Left ventricle myocardium inferior (tissue), 1 donor: ENCODE measurements at places on chromosomes 2 and 18.
A peak's percentile ranks its signal among the peaks of the same experiment; 100 is the strongest.

DNA sequence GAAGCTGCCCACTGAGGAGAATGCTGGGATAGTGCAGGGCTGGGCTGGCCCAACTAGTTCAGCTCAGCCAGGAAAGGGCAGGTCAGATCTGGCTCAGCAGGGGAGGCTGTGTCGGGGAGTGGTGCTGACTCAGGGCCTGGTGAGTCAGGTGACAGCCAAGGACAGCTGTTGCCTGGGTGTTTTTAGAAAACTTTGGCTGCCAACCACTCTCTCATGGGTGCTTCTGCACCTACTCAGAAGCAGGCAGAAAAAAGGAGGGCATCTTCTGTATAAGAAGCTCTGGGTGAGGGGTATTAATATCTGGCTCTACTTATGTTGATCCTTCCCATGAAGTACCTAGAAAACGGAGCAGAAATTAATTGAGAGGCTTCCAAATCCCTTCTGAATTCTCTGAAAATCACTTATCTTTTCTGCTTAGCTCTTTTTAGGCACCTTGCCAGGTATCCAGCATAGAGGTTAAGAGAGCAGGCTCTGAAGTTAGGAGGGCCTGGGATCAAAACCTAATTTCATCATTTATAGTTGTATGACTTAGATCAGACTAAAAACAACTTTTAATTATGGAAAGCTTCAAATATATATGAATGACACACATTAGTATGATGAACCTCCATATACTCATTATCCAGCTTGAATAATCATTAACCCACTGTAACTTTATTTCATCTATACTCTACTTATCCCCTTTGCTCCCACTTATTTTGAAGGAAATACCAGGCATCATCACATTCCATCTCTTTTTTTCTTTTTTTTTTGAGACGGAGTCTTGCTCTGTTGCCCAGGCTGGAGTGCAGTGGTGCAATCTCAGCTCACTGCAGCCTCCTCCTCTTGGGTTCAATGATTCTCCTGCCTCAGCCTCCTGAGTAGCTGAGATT, 15.5 kb upstream of the RAB10 start:
- peak; percentile 71 for DNase-seq

DNA sequence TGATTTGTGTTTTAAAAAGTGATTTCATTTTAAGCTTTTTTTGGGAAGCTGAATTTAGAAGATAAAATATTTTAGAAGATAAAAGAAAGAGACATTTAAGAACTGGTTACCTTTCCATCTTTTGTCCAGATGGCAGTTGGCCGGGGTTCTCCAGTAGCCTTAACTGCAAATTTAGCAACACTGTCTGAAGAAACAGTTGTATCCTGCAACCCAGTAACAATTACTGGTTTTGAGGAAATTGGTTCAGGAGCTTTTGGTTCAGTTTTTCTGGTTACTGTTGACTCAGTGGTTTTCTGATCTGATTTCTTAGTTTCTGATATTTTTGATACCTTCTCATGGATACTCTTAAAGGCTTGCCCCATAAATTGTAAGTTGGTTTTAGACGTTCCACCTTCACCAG, 49.9 kb downstream of the PLEKHA3 start:
- DNase-seq: no peak

DNA sequence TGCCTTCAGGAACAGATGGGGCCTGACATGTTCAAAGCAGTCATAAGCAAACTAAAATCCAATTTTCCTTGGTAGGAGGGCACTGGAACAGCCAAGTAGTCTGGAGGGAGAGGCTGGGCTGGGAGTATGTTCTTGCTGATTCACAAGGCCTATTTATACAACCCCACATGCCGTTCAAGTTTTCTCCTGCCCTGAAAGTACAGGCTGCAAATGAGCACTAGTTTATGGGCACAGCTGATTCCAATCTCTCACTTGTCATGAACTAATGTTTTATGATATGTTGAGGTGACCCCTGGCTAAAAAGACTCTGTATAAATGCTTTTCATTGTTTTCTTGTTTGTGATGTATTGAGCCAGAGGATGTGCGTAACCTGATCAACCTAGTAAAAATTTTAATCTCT, 183.4 kb upstream of the SRD5A2 start:
- no peak for DNase-seq

GRCh38 chr2:138028538-138028937, 64.3 kb downstream of the HNMT start:
- DNase-seq: no peak

DNA sequence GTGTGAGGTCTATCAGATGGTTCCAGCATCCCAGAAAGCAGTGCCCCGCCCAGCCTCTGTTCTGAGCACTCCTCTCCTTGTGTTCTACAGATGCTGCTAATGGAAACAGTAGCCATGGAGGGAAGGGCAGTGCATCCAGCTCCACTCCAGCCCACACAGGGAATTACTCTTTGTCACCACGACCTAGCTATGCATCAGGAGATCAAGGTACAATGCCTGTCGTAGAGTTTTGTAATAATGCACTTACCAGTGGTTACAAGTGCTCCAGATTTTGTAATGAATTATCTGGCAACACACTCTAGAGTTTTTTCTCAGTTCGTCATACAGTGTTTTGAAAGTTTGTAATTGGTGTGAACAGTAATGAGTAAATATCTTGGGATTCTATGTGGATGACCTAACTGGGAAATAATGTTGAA, 161.1 kb downstream of the ESCO1 start:
- DNase-seq: no peak

DNA sequence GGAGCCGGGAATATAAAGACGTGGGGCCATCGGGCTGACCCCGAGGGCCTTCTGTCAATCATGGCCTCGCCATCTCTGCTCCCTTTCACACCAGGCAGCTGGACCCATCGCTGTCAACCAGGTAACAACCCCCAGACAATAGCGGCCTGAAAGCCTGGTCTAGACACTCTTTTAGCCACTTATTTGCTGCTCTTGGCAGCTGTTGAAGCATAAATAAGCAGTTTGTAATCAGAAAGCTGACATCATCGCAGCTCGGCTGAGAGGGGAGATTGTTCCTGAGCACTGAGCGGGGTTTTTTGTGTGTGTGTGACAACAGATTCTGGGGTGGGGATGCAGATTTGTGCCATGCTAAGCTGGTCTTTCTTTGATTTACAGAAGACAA, 423.6 kb upstream of the POU3F3 start:
- DNase-seq: no peak

- DNase-seq: no peak
Measured at GRCh38 chr2:7803515-7803914, 878.3 kb upstream of the ID2 start.

DNA sequence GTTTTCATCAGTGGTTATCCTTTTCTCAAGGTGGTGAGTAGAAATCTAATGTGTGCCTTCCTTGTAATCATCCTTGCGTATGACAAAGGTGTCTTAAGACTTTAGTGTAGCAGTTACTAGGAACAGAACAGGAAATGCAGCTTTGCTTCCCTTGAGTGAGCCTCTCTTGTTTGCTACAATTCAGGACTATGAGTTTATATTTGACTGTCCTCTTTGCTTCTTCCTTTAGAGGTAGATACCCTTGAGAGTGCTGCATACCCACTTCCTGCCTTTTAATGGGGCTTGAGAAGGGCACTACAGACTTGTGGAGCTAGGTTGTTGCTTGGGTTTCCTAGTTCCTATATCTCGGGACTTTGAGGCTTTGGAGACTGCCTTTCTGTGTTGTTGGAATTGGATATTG, 3.8 kb downstream of the KCNJ13 start:
- DNase-seq: no peak

GRCh38 chr2:101962309-101962708, 29.5 kb upstream of the IL1R2 start:
- no peak for DNase-seq

- no peak for DNase-seq
Measured at GRCh38 chr2:145412155-145412554, 892.2 kb upstream of the ZEB2 start.

DNA sequence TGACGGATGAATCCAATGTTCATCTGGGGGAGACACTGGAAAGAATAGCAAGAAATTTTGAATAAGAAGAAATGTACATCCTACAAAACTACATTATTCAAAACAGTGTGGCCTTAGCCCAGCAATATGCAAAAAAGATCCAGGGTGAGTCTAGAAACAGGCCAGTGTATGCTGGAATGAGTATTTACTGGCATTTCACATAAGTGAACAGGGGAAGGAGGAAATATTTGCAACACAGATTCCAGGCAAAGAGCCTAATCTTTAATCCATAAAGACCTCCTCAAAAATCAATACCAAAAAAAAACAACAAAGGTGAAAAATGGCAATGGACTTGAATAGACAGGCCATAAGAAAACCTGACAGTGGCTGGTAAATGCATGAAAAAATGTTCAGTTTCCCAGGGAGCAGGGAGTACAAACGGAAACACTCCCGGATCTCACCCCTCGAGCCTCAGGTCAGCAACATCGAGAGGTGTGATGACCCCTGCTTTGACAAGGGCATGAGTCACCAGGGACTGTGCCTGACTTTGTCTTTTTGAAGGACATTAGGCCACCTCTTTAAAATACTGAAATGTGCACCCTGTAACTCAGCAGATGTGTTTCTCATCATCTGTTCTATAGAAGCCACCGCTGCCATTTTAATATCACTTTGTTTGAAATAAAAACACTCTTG, 12.7 kb upstream of the GPC1 start:
- no peak for DNase-seq

DNA sequence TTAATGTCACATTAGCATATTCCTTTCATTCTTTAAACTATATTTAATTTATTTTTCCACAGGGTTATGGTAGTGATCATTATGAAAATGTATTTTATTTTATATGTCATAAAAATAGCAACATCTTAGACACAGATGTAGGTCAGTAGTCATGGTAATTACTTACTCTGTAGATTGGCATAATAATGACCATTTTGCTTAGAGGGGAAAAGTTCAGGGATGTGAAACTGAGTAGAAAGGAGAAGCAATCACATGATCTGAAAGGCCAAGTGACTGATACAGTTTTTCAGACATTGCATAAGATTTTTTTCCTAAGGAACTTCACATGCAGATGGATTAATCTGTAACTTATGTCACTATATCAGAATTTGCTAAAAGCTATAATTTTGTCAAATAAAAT, 286.9 kb downstream of the CTNNA2 start:
- no peak for DNase-seq

GRCh38 chr2:200185628-200186000, 120.9 kb upstream of the SPATS2L start:
- DNase-seq: no peak

DNA sequence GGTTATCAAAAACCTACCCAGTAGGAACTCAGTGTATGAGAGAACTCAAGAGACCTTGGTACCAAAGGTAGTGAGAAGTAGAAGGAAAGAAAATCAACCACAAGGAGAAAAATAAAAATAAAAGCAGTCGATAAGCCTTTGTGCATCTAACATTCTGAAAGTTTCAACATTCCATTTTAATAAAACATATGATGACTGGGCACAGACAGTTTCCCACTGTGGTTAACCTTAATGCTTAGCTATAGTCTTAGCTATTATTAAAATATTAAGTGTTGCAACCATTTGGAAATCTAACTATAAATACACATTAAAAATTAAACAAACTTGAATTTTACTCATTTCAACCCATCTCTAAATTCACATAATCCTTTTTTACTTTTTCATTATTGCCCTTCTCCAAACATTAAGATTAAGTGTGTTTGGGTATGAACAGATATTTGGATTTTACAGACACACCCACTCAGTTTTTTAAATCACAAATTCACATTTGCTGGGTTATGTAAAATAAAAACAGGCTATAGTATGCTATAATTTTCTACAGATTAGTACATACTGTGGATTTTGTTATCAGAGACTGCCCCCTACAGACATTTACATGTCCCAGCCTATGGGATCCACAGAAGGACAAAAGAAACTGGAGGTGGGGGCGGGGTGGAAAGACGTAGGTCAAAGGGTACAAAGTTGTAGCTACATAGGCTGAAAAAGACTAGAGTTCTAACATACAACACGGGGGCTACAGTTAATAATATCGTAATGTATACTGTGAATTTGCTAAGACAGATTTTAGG, 32.8 kb downstream of the SRBD1 start:
- DNase-seq: no peak

- no peak for DNase-seq
Measured at GRCh38 chr18:12373116-12373770, 3.8 kb downstream of the AFG3L2 start.

DNA sequence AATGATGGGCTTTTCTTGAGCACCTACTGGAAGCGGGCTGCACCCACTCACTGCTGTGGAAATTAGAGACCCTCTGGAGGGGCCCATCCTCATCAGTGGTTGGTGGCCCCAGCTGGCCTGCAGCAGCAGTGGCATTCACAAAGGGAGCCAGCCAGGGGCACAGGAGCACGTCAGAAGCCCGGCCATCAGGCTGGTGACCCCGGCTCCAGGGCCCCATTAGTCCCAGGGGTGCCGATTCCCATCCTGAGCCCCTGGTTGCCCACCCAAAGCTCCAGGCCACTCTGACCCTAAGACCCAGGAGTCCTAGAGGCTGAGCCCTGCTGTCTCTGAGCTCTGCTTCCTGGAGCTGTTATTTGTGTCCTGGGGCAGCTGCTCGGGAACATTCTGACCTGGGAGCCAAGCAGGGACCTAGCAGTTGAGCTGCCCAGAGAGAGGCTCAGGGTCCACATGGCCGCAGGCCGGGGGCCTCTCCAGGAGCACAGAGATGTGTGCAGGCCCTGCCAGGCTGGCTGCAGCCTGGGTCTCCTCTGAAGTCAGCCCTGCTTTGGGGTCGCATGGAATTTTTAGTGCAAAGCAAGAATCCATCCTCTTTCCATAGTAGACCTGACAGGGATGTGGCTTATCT, 207.2 kb downstream of the KLHL29 start:
- DNase-seq: no peak

- no peak for DNase-seq
Measured at GRCh38 chr2:138415985-138416384, 85.6 kb upstream of the SPOPL start.

- peak; percentile 66 for DNase-seq
Measured at GRCh38 chr2:105398336-105399206, at the start of gene FHL2. Gene FHL2, minus strand, starts transcription at chr2:105399051. Its CDS starts 12,535 bp downstream, at chr2:105386516.

DNA sequence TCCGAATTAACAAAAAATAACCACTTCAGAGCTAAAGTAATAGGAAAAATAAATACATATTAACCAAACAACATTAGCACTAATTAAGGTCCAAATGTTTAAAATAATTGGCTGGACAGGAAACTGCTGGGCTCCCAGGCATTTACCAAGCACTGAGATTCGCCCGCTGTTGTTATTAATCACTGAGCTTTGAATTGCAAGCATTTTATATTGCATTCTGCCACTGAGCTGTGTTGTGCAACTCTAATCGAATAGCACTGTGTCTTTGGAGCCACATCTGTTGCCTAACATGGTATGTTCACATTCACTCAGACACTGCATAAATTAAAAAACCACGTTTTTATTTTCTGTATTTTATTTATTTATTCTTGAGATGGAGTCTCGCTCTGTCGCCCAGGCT, 88.9 kb downstream of the SOWAHC start:
- no peak for DNase-seq

DNA sequence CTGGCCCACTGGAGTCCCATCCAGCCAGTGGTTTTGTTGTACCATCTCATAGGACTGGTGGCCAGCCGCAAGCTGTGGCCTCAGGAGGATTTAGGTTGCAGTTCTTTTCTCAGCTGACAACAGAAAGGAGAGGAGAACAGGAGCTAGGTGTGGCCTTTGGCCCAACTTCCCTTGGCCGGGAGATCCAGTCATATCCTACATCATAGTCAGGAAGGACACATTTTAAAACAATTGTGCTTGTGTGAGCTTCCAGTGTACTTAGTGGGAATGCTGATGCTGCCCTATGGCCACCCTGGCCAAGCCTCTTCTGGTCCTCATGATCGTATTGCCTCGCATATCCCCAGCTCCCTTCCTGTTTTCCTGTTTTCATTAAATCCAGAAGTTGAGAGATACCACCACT, 98.1 kb downstream of the WDSUB1 start:
- no peak for DNase-seq
